Cardiac muscle cell (in vitro differentiated cells and primary cell): ENCODE measurements at places on chromosomes 2 and 18. TPM values are rescaled to one million over a fixed set of nuclear protein-coding genes. Genes with fewer than 3 reads are reported as not detected.

DNA sequence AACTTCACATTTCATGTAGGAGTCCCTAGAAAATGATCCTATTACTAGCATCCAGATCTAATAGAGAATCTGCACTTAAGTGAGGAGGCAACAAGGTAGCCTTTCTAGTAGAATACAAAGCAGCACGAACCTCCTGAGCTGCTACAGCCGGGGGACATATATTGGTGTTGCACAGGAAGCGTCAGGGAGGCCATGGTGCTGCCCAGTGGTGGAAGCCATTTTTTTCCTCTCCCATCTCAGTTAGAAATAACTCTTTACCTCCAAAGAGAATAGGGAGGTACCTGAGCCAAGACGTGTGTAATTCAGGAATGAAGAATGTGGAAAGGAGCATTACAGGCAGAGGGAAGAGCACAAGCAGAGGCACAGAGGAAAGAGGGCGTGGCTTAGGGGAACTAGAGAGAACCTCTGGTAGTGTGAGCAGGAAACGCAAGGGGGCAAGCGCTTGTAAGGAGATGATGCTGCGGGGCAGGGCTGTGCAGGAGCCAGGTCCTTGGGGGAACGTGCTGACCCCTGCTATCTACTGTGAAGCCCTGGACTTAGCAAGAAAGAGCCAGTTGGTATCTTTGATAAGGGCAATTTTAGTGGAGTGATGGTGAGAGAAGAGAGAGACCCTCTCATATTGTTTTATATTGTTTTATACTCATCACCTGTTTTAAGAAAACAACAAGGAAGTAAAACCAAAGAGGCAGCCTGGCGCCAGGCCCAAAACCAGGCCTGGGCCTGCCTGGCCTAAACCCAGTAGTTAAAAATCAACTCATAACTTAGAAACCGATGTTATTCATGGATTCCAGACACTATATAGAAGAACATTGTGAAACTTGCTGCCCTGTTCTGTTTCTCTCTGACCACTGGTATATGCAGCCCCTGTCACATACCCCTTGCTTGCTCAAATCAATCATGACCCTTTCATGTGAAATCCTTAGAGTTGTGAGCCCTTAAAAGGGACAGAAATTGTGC is 50.0 kb upstream of the TTC39C start:
- H3K27me3 ChIP-seq, result no peaks in the 10 kb centered on the region
- no peaks in the 10 kb centered on the region for H3K36me3 ChIP-seq
- H3K4me3 ChIP-seq, result no peak overlapping the region
- no peaks in the 10 kb centered on the region for H3K4me1 ChIP-seq

DNA sequence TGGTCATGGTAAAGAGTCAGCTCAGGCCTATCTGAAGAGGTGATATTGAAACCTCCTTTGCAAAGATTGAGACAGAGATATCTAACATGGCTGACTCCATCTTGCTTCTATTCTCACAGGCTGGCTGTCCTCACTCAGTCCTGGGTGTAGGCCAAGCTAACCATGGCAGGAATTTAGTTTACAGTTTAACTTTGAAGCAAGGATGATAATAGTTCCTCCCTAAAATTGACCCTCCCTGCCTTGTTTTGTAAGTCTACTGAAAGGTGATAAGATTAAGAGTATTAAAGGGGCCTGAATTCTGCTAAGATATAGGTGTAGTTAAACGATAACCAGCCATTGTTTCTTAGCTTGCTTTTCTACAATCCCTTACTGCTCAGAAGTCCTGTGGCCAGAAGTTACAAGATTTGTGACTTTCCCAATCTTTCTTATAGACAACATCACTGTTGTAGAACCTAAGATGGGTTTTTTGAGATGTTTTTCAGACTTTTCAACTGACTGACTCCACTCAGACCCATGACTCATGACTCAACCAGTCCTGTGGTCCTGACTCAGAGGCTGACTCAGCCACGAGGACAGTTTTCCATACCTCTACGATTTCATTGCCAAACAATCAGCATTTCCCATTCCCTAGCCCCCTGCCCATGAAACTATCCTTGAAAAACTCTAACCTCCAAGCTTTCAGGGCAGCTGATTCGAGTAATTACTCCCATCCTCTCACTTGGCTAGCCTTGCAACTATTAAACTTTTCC is 195.7 kb upstream of the SESTD1 start:
- no peaks in the 10 kb centered on the region for H3K27me3 ChIP-seq
- H3K36me3 ChIP-seq, result no peaks in the 10 kb centered on the region
- H3K4me3 ChIP-seq, result no peak overlapping the region
- no peak for DNase-seq

DNA sequence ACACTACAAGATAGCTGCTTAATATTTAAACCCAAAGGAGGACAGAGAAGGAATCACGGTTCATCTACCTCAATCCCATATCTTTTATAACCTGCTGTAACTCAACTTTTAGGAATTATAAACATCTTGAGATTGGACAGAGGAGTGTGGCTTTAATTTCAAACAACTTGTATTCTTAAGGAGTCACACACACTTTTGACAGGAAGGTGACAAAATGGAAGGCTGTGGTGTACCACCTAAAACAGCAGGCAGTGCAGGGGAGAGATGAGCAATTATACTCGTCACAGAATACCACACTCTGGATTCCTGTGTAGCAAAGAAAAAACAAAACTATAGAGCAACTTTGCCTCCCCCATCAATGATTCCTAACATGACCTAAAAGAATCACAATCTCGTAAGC is 194.8 kb downstream of the ZEB2 start:
- no peaks in the 10 kb centered on the region for H3K27me3 ChIP-seq
- DNase-seq, result no peak
- no peak overlapping the region for H3K4me3 ChIP-seq

DNA sequence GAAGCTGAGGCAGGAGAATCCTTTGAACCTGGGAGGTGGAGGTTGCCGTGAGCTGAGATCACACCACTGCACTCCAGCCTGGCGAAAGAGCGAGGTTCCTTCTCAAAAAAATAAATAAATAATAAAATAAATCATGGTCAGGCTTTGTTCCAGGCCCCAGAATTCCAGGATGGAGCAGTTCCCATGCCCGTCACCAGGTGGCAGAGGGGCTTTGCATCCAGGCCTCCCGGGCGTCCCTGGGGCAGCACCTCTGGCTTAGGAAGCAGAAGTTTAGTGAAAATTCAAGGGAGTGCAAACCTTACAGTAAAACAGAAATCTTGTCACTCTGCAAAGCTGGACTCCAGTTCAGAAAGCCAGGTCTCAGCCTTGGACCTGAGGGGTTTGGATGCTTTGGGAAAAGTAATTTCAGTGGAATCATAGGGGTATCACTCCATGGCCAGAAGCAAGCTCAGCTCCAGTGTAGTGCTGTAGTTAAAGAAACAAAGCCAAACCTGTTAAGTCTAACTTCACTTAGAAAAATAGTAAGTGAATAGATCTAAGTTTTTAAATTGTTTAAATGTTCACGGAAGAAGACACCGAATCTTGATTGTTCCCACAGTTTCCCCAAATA is 512.7 kb downstream of the CMPK2 start:
- no peak for DNase-seq
- H3K27me3 ChIP-seq, result no peaks in the 10 kb centered on the region
- no peak overlapping the region for H3K4me3 ChIP-seq

DNA sequence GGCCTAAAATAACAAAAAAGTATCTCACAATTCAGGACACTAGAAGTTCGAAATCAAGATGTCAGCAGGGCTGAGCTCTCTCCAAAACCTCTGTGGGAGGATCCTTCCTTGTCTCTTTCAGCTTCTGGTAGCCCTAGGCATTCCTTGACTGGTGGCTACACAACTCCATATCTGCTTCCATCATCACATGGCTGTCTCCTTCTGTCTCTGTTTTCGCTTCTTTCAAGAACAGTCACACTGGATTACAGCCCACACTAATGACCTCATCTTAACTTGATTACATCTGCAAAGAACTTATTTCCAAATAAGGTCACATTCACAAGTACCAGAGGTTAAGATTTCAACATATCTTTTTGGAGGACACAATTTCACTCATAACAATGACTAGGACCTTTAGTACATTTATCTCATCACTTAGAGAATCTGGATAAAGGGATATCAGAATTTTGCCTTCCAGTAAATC is 275.2 kb downstream of the IRS1 start:
- H3K4me3 ChIP-seq, result no peak overlapping the region
- H3K36me3 ChIP-seq, result no peaks in the 10 kb centered on the region
- H3K27ac ChIP-seq, result no peak overlapping the region
- no peaks in the 10 kb centered on the region for H3K4me1 ChIP-seq
- H3K27me3 ChIP-seq, result no peaks in the 10 kb centered on the region

DNA sequence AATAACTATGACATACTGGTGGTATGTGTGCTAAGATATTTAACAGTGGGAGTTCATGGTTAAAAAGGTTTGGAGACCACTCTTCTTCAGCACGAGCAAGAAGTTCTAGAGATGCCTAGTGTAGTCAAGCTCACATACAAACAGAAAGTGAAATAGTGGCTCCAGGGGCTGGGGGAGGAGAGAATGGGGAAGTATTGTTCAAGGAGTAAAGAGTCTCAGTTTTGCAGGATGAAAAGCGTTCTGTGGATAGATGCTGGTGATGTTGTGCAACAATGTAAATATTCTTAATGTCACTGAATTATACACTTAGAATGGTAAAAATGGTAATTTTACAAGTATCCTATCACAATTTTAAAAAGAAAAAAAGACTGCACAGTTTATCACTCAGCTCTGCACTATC is 29.0 kb upstream of the EPAS1 start:
- no peak overlapping the region for H3K27ac ChIP-seq
- no peaks in the 10 kb centered on the region for H3K36me3 ChIP-seq
- no peaks in the 10 kb centered on the region for H3K27me3 ChIP-seq
- H3K4me1 ChIP-seq, result no peaks in the 10 kb centered on the region
- DNase-seq, result peak; percentile 70

GRCh38 chr18:68362907-68363306 is 352.0 kb downstream of the TMX3 start:
- no peaks in the 10 kb centered on the region for H3K27me3 ChIP-seq
- no peaks in the 10 kb centered on the region for H3K4me1 ChIP-seq
- H3K36me3 ChIP-seq, result no peaks in the 10 kb centered on the region
- no peak overlapping the region for H3K4me3 ChIP-seq
- no peak overlapping the region for H3K27ac ChIP-seq

DNA sequence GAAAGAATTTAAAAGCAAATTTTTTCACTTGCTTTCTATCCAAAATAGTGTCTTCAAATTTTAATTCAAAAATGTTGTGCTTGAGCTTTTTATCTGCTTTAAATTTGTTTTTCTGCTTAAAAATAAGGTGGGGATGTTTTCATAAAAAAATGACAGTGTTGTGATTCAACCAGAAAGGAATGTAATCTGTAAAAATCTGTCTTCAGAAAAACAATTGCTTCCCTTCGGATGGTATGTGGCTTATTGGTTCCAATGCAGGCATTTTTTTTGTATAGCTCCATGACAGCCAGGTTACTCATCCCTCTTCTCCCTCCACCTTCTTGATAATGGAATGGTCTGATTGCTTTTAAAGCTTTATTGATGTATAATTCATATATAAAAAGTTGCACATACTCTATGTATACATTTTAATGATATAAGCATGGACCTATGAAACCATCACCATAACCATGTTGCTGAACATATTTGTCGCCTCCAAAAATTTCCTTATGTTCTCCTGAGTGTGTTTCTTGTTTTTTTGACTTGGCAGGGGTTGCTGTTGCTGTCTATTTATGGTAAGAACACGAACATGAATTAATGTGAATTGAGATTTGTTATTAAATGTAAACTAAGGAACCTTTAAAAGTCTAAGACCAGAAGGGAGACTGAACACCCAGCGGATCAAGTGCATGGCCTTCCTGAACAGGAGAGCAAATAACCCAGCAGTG is 363.7 kb upstream of the SPHKAP start:
- no peak for DNase-seq
- no peaks in the 10 kb centered on the region for H3K27me3 ChIP-seq
- peaks cover 23% of the 10 kb centered on the region for H3K4me1 ChIP-seq
- no peak overlapping the region for H3K4me3 ChIP-seq
- peak overlapping the region; percentile 91 for H3K27ac ChIP-seq

Gene SFT2D3
- polyA plus RNA-seq, result 0.13 and 5.9 TPM in 2 replicates
